ENCODE measurements at places on chromosomes 13 and 19.

- ATAC-seq = no peak
Measured at GRCh38 chr19:49414256-49414655, 9.0 kb downstream of the PTH2 start.

- ATAC-seq = no peak
Measured at GRCh38 chr19:34220472-34221063, 33.8 kb upstream of the GARRE1 start.

- ATAC-seq = peak; percentile 37
Measured at GRCh38 chr13:44051405-44051804, 171.7 kb downstream of the LACC1 start.

DNA sequence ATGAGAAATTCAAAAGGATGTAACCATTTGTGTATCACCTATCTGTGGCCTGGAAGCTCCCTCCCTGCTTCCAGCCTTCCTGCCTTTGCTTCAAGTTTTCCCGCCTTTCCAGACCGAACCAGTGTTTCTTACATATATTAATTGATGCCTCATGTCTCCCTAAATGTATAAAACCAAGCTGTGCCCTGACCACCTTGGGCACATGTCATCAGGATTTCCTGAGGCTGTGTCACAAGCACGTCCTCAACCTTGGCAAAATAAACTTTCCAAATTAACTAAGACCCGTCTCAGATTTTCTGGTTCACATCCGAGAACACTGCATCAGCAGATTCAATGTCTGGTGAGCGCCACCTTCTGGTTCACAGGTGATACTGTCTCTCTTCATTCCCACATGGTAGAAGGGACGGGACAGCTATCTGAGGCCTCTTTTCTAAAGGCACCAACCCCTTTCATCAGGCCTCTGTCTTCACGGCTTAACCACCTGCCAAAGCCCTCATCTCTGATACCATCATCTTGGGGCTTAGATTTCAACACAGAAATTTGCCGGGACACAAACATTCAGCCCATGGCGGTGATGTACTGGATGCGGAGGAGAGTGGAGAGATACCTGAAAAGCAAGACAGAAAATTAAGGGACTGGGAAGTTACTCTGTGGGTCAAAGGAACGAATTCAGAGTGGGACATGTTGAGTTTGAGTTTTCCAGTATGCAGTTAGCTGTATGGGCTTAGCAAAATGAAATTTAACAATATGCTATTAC is 58.7 kb upstream of the PABPC3 start:
- ATAC-seq = peak; percentile 74

- ATAC-seq = peak; percentile 47
Measured at GRCh38 chr19:2327773-2328400, 499 bp downstream of the LSM7 start.

- ATAC-seq = no peak
Measured at GRCh38 chr19:4967738-4968461, 1.0 kb upstream of the KDM4B start.

DNA sequence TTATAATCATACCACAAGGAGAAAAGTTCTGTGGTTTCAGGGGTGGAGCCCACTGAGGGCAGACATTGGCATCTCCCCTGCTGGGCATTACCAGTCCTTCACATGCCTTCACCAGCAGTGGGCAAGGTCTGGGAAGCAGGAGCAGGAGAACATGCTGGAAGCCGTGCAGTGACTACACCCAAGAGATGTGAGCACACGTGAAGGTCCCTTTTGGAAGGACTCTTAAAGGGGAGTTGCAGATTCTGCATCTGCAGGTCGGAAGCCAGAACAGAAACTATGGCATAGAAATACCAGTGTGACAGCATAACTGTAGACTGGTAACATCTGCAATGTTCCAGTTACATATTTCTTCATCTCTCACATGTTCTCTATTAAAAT is 26.9 kb upstream of the KL start:
- ATAC-seq = no peak

DNA sequence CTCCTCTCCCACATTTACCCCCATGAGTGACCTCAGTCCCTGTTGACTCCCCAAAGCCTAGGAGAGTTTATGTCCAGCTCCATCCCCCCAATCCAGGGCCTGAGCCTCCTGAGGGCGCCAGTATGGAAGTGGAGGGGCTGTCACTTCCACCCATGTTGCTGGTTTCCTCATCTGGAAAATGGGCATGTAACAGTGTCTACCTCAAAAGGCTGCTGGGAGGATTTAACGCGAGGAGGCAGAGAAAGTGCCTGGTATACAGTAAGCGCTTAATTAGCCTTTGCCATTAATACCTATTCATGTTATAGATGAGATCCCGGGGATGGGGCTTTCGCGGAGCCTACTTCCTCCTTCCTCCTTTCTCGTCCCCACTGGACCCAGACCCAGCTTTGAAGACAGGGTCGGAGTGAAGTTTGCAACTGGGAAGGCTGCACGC is 476 bp downstream of the TYK2 start:
- ATAC-seq = no peak

GRCh38 chr13:97934590-97934989 is 18.9 kb upstream of the IPO5 start:
- peak; percentile 56 for ATAC-seq

GRCh38 chr13:95260031-95260525 is 41.2 kb downstream of the ABCC4 start:
- no peak for ATAC-seq

DNA sequence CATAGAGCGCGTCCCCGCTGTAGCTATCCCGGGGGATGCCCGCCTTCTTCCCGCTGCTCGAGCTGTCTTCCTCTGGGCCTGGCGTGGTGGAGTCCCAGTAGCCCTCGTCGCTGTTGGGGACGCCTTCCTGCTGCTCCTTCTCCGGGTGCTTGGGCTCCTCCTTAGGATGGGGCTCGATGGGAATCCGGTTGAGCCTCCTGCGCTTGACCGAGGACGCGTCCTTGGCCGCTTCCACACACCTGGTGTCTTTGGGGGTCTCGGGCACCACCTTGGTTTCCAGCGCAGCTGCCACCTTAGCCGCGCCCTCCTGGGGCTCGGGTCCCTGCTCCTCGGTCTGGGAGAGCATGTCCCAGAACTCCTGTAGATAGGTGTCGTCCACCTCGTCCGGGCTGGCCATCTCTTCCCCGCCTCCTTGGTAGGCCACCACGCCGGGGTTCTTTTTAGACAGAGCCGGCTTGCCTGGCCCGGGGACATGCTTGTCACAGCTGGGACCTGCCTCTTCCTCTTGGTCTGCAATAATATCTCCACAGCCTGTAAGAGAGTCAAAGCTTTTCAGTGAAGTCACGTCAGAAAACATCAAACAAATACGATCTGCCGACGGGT is 2.0 kb downstream of the AMER2 start:
- ATAC-seq = no peak

- ATAC-seq = peak; percentile 78
Measured at GRCh38 chr13:112161521-112162301, 94.8 kb downstream of the SOX1 start.

- no peak for ATAC-seq
Measured at GRCh38 chr13:113982296-113982661, 8.4 kb upstream of the C13orf46 start.

GRCh38 chr19:43471091-43471490 is 5.7 kb upstream of the LYPD3 start:
- no peak for ATAC-seq

DNA sequence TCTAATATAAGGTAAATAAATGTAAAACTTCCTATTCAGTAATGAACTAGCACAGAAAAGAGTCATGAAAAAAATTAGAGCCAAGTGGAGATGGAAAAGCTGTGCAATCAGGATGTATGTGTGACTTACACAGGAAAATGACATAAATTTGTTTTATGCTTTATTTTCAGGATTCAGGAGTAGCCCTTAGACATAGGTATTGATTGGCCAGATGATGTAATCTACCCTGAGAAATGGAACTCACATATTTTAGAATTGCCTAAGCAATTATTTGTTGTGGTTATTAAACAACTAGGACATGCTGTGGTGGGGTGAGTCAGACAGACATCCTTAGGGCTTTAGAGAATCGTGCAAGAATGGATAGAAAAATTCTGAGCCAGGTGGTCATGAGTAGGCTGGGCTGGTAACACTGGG is 110.6 kb downstream of the PCDH9 start:
- ATAC-seq = peak; percentile 97

GRCh38 chr13:42950181-42950580 is 41.9 kb downstream of the EPSTI1 start:
- ATAC-seq = no peak

DNA sequence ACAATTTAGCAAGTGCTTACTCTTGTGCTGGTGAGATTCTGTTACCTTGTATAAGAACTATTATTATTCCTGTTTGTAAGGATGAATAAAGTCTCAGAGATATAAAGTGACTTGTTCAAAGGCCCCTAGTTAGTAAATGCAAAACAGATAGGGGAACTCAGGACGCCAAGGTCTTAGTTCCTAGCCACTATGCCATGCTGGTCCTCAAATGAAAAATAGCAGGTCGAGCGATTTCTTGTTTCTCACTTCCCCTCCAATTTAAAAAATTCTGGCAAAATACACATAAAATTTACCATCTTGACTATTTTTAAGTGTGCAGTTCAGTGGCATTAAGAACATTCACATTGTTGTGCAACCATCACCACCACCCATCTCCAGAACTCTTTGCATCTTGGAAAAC is 1.1 kb downstream of the TECR start:
- ATAC-seq = no peak

GRCh38 chr19:18894254-18895037 is 1.5 kb downstream of the CERS1 start:
- peak; percentile 66 for ATAC-seq

- ATAC-seq = peak; percentile 87
Measured at GRCh38 chr19:14031719-14032480, at the start of gene IL27RA. IL27RA (plus strand) TSS chr19:14031762; CDS start chr19:14031873, 111 bp downstream.

DNA sequence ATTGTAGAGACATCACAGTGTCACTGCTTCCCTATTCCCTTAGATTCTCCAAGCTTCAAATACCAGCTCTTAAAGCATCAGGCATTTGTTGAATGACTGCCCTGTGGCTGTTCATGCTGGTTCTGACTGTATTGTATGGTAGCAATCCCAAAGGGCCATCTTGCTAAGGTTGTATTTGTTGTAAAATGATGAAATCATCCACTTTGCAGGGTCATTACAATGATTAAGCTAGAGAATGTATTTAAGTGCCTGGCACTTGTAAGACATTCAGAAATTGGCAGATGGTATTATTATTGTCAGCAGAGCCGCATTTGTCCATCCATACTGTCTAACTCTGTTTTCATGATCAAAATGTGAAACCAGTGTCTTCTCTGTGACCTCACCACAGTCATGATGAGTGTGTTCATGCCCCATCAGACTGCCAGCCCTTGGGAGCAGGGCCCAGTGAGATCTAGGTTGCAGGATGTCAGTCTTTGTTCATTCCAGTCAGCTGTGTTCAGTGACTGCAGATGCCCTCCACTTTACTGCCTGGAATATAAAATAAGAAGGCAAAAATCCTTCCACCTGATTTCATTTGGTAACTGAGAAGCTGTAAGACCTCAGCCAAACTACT is 86.1 kb downstream of the DHRS12 start:
- ATAC-seq = peak; percentile 77

GRCh38 chr19:47768604-47769003 is 9.9 kb upstream of the SELENOW start:
- ATAC-seq = no peak

- ATAC-seq = peak; percentile 89
Measured at GRCh38 chr19:46495786-46496099, at the start of gene PNMA8B. PNMA8B (minus strand) TSS chr19:46495867; CDS start chr19:46495465, 402 bp downstream.

DNA sequence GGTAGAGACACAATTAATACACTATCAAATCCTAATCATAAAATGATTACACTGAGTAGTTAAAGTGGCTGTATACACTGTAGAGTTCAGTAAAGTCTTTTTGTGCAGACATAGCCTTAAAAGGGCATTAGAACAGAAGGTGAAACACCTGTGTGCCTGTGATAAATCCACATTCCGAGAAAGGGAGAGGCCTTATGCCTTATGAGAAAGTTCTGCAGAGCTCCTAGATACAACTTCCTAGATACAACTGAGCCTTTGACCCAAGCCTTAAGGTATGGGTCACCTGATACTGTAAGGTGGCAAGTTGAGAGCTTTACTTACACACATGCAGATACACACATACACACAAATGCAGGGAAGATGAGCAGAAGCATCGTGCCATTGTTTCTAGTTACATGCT is 6.3 kb downstream of the SERP2 start:
- no peak for ATAC-seq

DNA sequence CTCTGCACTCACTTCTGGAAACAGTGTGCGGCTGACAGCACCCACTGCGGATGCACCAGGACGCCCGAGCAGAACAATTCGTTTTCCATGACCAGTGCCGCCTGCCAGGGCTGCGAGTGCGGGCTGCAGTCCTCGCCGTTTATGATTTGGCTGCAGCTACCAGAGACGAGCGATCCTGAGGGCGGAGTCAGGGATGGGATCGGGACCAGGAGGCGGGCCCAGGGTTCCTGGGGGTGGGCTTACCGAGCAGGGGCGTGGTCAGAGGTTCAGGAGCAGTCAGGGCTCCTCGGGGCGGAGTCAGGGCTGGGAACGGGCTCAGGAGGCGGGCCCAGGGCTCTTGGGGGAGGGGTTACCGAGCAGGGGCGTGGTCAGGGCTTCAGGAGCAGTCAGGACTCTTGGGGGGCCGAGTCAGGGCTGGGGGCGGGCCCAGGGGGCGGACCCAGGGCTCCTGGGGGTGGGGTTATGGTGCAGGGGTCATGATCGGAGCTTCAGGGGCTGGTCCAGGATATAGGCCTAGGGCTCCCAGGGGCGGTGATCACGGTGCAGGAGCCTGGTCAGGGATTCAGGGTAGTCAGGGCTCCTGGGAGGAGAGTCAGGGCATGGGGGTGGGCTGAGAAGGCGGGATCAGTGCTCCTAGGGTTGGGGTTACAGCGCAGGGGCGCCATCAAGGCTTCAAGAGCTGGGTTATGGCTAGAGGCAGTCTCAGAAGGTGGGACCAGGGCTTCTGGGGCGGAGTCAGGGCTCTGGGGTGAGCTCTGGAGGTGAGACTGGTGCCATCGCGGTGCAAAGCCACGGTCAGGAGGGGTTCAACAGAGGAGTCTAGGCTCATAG is 1.7 kb downstream of the KLK4 start:
- ATAC-seq = peak; percentile 98

DNA sequence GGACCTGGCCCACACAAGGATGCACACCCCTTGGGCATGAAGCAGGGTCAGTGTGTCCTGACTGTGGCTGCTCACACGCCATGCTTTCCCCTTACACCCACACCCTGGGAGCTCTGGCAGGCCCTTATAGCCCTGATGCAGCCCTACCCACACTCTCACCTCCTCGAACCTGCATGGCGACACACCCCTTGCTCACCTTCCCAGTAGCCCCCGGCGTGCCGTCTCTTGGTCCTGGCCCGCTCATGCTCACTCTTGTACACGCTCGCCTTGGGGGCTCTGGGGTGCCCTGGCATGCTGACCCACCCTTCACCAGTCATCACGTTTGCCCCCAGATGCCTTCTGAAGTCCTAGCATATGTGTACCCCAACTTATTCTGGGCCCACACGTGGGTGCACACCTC is 56.1 kb downstream of the MAP4K1 start:
- ATAC-seq = no peak

- ATAC-seq = peak; percentile 94
Measured at GRCh38 chr13:43316946-43317353, 293.6 kb downstream of the DNAJC15 start.

Measured in motor neuron (in vitro differentiated cells).